ENCODE measurements at places on chromosomes 12 and 14.

DNA sequence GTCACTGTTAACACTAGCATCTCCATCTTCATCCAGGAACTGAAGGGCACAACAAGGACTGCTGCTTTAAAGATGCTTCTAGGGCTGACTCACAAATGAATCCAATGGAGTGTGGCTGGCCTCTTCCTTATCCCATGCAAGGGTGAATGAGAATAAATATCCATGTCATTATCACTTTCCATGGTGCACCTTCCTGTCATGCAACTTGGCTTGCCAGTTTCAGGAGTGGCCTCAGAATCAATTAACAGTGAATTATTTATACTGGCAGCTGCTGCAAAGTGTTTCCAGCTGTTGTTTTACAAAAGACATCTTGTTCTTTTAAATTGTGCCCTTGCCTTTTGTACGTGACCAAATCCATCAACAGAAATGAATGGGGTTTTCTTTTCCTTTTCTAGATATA is 499.3 kb upstream of the TMEM132C start:
- DNase-seq = no peak

GRCh38 chr14:101246894-101247841 is 314.1 kb upstream of the DIO3 start:
- no peak for DNase-seq

DNA sequence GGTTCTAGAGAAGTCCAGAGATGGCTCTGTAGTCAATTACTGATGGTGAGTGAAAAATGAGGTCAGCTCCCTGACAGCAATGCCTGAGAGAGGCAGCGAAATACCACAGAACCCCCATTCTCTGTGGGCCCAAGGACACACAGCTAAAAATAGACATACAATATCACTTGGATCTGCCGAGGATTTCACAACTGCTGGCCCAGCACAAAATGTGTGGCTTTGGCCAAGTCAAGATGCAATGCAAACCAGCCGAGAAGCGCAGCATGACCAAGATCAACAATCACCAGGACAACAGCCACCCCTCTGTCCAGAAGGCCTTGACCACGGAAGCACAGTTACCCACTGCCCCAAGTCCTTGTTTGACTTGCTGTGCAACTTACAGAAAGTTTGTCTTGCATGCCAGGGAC is 52.2 kb downstream of the CKAP4 start:
- DNase-seq = no peak

DNA sequence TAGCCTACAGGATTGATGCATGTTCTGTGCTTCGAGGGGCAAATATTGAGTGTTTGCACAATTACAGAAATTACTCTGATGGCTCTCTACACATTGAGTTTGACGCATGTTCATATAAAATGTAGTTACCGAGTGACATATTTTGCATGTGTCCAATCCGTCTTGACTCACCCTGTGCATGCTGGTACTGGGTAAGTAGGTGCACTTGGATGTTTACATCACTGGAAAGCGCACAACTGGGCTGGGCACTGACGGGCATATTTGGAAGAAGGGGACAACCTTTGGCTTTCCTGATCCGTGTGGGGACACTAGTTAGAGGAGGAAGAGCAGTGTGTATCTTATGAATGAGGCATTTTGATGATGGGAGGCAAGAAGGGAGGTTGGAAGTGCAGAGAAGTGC is 4.9 kb upstream of the KRT6A start:
- no peak for DNase-seq

- no peak for DNase-seq
Measured at GRCh38 chr12:1262011-1262410, 271.0 kb downstream of the ERC1 start.

- DNase-seq = no peak
Measured at GRCh38 chr12:4615667-4616066, 33.2 kb downstream of the AKAP3 start.

DNA sequence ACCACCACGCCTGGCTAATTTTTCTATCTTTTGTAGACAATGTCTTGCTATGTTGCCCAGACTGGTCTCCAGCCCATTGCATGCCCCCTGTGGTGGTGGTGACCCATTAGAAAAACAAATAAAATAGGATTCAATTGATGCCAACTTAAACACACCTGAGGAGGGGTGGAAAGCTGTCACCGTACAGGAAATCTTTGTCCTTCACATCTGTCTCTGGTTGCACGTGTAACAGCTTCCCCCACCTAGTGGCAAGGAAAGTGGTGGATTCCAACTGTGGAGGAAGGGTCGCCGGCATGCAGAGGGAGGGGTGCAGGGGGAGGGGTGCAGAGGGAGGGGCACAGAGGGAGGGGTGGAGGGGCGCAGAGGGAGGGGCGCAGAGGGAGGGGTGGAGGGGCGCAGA is 26.1 kb upstream of the GPR68 start:
- no peak for DNase-seq

GRCh38 chr12:54337280-54337842 is 12.4 kb downstream of the COPZ1 start:
- no peak for DNase-seq

- no peak for DNase-seq
Measured at GRCh38 chr14:105532735-105533141, 6.4 kb downstream of the TMEM121 start.

GRCh38 chr14:62614122-62614521 is 431.1 kb downstream of the KCNH5 start:
- no peak for DNase-seq

DNA sequence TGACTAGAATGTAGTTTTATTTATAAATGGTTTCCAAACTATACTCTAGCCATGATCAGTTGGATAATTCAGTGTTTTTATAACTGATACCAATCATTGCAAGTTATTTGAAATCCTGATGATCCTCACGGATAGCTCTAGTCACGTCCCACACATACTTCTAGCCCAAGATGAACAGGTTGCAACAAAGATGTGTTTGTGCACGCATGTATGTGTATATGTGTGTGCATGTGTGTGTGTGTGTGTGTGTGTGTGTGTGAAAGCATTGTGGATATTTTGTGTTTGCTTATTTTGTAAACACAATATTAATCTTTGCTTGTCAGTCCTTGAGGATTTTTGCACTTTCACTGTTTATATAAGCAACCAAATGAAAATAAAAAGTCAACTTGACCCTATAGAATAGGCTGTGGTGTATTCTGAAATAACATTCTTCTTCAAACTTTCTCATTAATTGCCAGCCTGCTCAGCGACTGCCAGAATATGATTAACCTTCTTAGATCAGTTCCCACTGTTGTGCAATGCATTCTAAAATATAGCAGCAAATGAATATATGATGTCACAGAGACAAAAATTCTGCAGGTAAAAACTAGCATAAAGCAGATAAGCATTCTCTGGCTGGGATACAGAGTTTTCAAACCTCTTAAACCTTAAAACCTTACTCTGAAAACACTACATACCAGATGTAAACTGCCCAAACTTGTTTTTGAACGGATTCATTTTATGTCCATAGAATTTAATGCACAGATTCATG is 48.8 kb upstream of the HIF1A start:
- DNase-seq = no peak

DNA sequence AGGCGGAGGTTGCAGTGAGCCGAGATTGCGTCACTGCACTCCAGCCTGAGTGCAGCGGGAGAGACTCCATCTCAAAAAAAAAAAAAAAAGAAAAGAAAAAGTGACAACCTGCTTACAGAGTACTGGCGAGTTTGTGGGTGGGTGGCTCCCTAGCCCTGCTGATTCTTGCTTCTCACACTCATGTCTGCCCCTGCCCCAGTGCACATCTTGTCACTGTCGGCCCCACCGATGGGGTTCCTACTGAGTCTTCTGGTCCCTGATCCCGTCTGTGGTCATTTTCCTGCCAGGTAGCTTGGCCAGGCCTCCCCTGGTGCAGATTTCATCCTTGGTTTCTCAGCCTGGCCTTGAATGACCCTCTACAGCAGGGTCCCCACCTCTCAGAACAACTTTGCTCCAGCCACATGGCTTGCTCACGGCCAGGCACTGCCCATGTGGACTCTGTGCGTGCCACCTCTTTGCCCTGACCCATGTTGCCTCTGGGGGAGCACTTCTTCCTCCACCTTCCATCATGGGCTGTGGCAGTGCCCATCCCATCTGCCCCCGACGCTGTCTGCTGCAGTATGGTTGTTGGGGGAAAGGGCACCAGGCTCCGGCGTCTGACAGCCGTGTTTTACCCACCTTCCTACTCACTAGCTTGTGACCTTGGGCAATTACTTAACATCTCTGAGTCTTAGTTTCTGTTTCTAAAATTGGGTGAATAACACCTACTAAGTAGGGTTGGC is 2.1 kb upstream of the PTPN6 start:
- DNase-seq = no peak

- DNase-seq = no peak
Measured at GRCh38 chr12:5276327-5276880, 155.5 kb upstream of the NTF3 start.

DNA sequence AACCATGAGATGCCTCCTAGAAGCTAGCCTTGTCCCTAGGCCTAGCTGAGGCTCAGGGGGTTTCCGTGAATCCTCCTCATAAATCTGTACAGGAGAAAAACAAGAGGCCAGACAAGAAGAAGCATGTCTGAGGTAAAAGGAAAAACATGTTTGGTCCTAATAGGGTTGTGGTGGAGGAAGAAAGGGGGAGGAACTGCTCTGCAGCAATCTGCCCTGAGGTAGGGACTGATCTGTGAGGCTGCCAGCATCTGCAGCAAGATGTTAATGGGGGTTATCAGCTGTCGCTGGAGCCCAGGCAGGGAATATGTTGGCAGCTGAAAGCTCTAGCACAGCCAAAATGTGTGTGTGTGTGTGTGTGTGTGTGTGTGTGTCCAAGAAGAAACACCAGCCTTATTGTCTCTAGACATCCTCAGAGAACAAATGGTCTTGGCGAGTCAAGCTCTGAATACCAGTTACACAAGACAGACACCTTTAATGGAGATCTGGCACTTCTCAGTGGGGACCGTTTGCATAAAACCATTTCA is 218.5 kb downstream of the NUAK1 start:
- DNase-seq = no peak

DNA sequence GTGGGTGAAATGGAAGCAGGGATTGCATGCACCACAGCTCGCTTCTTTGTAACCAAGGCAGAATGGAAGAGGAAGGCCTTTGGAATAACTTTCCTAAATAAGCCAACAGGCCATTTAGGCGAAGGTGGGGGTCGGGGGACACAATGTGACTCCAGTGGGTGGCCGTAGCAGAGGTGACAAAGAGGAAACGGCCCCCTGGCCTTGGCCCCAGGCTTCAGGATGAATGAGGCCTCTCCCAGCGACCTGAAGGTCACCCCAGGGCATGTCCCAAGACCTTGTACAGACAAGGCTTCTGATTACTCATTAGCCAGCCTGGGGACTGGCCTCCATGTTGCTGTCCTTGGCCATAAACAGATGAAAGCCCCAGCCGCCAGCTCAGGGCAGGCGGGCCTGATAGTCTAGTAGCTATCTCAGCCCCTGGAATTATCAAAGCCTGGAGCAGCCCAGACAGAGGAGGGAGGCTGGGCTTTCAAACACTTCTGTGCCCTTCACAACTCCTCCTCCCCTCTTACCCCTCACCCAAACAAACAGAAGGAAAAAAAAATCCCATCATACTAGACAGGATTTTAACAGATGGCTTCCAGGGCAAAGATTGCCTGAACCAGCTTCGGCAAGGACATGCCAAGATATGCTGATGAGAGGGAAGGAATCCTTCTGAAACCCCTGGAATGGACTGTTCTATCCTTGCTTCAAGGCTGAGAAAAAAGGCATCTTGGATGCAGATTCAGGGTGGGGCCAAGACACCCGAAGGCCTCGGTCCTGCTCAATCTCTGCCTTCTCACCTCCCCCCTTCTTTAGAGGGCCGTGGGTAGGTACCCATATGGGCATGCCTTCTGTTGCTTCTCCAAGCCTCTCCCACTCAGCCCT is 142.3 kb upstream of the PARP11 start:
- no peak for DNase-seq

DNA sequence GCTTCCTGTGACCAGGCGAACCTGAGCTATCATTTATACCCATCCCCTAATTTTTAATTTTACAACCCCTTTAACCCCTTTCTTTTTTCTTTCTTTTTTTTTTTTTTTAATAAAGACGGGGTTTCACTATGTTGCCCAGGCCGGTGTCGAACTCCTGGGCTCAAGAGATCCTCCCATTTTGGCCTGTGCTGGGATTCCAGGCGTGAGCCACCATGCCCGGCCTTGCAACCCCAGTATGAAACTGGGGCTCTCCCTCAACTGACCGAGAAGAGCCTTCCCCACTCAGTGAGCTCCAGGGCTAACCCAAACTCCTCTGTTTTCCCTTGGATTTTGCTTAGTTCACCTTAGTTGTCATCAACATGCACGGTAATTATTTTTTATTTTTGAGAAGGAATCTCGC is 992 bp downstream of the CPSF2 start:
- no peak for DNase-seq

DNA sequence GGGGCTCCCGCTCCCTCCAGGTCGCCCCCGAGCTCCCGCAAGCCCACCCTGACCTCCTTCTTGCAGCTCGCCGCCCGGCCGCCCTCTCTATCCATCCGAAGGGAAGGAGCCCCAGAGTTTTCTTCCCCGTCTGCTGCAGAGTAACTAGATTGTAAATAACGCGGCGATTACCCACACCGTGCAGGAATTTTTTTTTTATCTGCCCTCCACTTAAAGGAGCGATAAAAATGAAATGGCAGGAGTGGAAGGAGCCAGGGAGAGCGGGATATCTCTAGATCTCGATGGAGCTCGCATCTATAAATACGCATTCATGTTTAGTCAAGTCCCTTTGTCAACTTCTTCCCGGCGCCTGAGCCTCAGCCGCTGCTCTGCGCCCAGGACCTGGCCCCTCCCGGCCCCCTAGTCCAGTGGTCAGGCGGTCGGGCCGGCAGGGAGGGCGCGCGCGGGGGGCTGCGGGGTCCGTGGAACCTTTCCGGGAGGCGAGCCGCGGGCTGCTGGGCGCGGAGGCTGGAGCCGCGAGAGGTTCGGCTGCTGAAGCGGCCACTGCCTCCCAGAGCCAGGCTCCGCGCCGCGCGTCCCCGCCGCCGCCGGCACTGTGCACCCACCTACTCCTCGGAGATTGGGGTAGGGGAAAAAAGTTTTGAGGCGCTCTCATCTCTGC is 386.0 kb downstream of the BCAT1 start:
- DNase-seq = no peak

DNA sequence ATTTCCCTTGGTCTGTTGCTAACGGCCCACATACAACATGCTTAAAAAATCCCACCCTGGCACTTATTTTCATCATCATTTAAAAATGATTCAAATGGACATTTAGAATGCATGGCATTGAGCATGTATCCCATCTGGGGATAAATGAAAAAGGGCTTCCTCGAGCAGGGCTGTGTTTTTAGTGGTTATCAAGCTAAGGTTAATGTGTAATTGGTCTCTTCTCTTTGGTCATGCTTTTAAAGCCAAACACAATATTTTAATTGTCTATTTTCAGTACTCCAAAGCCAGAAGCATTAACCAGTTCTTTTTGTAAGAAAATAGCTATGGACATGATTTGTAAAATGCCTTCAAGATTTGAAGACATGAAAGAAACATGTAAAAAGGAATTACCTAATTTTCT is 1.9 kb upstream of the TRHDE start:
- no peak for DNase-seq

DNA sequence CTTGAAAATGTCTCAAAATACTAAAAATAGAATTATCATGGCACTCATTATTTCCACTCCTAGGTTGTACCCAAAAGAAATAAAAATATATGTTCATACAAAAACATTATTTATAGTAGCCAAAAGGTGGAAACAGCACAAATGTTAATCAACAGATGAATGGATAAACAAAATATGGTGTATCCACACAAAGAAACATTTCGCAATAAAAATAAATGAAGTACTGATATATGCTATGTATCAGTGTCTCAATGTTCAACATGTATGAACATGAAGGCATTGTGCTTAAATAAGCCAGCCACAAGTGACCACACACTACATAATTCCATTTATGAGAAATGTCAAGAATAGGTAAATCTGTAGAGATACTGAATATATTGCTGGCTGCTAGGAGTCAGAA is 40.9 kb downstream of the FOXG1 start:
- DNase-seq = no peak
